ENCODE measurements at places on chromosomes 4 and X.
A peak's percentile ranks its signal among the peaks of the same experiment; 100 is the strongest.

GRCh38 chr4:138035781-138036258, 206.3 kb downstream of the SLC7A11 start:
- peak; percentile 73 for DNase-seq

DNA sequence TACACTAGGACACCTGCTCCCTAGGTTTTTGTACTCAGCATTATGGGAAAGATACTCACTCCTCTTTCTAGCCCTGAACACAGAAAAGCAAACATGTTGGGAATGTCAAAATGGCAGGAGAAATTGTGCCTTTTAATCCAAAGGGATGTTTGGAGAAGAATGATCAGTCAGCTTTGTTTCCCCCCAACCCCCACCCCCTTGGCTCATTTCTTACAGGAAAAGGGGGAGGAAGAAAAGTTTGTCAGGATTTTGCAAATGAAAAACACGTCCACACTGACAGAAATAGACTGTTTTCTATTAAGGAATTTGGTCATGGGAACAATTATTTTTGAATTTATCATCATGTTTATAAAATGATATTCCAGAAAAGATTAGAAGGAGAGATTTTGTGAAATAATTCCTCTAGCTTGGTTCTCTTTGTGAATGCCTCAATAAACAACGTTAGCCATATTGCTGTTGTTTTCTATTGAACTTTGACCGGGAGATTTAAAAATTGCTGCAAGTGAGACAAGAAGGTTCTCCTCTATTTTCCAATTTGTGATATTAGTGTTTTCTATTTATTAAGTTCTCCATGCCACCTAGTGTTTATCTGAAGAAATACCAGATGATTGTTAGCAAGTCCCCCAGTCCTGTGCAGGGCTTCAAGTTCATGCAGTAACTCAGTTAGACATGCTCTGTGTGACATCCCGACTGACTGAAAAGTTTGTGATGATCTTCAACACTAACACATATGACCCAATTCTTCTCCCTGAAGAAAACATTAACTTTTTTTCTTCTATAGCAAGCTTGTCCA, 31.3 kb upstream of the TFDP3 start:
- peak; percentile 15 for DNase-seq

DNA sequence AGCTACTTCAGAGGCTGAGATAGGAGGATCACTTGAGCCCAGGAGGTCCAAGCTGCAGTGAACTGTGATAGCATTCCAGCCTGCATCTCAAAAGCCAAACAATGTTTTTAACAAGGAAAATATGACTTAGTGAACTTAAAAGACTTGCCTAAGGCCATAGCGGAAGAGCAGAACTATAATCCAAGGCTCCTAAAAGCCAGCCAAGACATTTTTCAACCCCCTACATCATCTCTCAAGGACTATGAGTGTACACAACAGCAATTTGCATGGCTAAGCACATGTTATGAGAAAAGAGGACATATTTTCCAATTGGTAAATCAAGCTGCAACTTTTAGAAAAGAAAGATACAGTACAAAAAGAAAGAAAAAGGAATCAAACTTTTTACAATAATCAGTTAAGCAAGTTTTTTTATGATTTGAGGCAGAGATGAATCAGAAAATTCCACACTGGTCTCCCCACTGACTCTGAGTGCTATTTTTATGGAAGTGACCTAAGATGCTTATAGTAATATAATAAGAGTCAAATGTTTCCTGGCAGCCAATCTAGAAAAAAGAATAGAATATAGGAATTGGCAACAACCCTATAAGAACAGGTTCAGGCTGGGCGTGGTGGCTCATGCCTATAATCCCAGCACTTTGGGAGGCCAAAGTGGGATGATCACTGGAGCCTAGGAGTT, 9.8 kb upstream of the ACOT9 start:
- DNase-seq: peak; percentile 5

DNA sequence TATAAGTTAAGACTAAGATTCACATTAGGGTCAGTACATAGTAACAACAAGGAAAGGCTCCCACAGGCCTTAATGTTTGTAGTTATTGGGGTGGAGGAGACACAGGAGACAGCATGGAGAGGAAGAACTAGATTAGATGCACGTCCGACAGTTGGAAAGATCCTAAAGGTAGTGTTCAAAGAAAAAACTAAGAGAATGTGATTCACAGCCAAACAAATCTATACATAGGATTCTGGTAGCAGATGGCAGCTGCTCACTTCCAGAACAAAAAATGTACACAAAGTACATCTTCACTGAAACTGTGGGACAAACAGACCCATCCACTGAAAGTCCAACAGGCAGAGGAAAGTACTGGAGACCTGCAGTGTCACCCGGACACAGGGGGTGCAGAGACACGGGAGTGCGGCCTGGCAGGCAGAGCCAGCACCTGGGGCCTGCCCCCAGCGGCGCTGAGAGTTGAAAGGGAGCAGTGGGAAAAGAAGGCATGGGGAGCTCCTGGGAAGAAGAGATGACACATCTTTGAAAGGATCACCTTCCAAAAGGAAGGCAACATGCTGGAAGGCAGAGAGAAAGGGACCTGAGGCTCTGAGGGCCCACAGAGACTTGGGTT, 40.0 kb downstream of the NELFA start:
- no peak for DNase-seq

DNA sequence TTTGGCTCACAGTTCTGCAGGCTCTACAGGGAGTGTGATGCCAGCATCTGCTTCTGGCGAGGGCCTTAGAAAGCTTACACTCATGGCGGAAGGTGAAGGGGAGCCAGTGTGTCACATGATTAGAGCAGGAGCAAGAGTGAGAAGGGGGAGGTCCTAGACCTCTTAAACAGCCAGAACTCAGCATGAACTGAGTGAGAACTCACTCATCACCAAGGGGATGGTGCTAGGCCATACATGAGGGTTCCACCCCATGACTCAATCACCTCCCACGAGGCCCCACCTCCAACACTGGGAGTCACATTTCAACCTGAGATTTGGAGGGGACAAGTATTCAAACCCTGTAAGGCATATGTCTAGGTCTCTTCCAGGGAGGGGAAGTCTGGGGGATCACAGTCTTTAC, 33.4 kb downstream of the SPRY1 start:
- DNase-seq: no peak

- no peak for DNase-seq
Measured at GRCh38 chr4:96703265-96703664, 863.4 kb downstream of the PDHA2 start.

GRCh38 chr4:55079451-55080173, 45.8 kb downstream of the KDR start:
- no peak for DNase-seq

Data from RWPE1 (cell line).